ENCODE measurements at places on chromosomes 7 and 10.

DNA sequence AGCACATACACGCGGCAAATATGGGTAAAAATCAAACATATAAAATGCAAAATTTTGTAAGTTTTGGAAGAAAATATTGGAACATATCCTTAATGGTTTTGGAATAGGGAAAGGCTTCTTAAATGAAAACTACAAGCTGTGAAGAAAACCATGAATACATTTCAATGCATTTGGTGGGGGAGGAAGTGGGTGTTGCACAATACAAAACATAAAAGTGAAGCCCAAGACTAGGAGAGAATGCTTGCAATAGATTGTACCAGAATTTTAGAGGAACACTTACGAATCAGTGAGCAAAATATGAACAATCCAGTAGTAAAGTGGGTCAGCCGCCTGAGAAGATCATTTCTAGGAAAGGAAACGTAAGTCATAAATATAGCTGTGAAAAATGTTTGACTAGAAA lies 322.6 kb upstream of the MKI67 start:
- no peak for DNase-seq

- DNase-seq: no peak
Measured at GRCh38 chr7:140863867-140864266, 60.9 kb downstream of the BRAF start.

DNA sequence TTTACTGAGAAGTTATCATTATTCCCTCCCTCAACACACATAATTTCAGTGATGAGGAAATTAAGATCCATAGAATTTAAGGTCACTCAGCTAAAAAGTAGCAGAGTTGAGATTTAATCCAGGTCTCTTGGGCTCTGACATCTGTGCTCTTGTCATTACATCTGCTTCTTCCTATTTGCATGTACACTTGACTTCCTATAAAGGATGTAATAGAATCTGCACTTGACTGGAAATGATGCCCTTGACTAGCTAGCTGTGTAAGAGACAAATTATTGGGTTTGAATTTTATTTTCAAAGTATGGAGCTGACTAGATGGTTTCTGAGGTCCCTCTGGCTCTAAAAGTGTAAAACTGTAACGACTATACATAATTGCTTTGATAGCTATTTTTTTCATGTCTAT lies 59.5 kb downstream of the AGK start:
- DNase-seq: no peak

- no peak for DNase-seq
Measured at GRCh38 chr7:142754681-142755575, 5.7 kb downstream of the PRSS1 start.

DNA sequence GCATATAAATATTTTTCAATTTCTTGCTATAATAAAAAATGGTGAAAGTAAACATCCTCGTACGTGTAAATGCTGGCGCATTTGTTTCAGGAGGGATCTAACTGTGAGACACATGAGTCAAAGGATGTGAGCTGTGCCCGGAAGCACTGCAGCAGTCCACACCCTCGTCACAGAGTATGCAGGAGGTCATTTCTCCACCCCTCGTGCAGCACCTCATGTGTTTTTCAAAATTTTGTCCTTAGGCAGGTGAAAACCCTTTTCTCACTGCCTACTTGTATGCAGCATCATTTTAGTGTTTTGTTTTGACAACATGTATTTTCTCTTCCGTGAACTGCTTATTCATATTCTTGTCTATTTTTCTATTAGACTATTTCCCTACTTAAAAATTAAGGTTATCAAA lies 162.7 kb downstream of the AVL9 start:
- no peak for DNase-seq

GRCh38 chr10:68997211-68997610 lies 8.6 kb downstream of the KIFBP start:
- no peak for DNase-seq

- no peak for DNase-seq
Measured at GRCh38 chr10:67257018-67257417, 331.2 kb downstream of the LRRTM3 start.

DNA sequence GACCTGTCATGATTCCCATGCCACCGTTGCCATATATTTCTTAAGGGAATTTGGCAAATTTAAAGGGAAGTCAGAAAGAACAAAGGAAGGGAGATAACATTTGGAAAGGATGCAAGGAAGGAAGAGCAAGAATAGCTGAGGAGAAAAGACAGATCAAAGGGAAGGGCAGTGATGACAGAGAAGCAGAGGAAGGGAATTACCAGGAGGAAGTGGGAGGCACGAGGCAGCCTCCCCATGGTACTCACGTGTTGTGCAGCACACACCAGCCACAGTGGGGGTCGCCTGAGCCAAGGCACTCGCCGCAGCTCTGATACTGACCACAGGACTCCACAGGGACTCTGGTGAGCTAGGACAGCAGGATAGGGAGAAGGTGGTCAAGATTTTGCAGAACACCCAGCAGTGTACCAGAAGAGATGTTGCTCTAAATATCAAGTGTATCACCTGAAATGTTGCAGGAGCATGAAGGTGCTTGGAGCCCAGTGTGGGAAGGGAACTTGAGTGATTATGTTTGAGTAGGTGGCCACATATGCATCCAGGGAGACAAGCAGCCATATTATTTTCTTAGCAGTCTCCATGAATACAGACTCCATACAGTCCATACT lies 335.3 kb downstream of the PLXNA4 start:
- DNase-seq: no peak

- no peak for DNase-seq
Measured at GRCh38 chr10:36345807-36346206, 703.7 kb upstream of the FZD8 start.

DNA sequence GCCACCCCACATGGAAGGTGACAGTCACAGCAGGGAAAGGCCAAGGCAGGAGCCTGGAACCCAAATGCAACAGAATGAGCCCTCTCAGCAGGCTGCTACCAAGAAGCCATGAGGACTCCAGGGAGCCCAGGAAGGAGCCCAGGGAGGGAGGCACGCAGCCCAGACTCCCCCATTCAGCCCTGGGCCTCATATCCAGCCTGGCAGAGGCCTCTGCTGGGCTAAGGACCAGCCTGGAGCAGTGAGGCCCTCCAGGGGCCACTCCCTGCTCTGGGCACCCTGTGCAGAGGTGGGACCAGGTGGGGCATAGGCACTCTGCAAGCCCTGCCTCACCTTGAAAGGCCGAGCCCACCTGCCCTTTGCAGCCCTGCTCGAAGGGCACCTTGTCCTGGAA lies 25.8 kb upstream of the ZNF488 start:
- DNase-seq: no peak

GRCh38 chr7:156832195-156832877 lies 60.6 kb downstream of the LMBR1 start:
- DNase-seq: no peak

All from stimulated activated CD4-positive, alpha-beta T cell treated with anti-CD3 and anti-CD28 coated beads, Interleukin-15, amount 100 ng/mL, for 1 hour (primary cell).